ENCODE measurements at places on chromosomes 3 and 15. TPM values are rescaled to one million over a fixed set of nuclear protein-coding genes. Genes with fewer than 3 reads are reported as not detected.

- DNase-seq: no peak
These were observed 62.4 kb upstream of the TRPM1 start for GRCh38 chr15:31163769-31164572.

- no peak for DNase-seq
These were observed 69.8 kb downstream of the SSUH2 start for GRCh38 chr3:8574670-8575322.

- DNase-seq: no peak
These were observed 452.8 kb downstream of the ROBO1 start for GRCh38 chr3:79314962-79315361.

DNA sequence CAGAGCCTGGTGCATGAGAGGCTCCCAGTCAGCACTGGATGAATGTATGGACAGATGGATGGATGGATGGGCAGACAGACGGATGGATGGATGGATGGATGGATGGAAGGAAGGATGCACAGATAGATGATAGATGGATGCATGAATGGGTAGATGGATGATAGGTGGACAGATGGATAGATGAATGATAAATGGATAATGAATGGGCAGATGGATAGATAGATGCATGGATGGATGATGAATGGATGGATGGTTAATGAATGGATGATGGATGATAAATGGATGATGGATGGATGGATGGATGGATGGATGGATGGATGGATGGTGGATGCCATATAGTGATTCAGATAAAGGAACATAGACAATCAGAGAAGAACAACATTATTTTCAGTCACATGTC lies 71.0 kb downstream of the SLC6A11 start:
- DNase-seq: no peak

DNA sequence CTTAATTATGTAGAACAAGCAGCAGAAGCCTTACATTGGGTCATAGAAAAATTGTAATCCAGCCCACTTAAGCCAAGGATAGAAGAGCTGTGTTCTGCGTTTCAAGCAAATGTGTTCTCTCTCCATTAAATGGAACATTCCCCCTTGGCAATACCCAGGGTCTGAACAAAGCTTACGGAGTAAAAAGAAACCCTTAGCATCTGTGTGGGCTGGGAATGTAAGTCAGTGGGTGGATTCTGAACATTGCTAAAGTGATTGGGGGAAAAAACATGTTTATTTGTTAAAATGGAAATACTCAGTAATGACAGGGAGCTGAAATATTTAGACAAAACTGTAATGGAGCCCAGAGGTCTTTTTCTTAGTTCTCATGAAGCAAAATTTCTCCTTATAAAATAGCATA lies 147.4 kb downstream of the DUT start:
- DNase-seq: no peak

DNA sequence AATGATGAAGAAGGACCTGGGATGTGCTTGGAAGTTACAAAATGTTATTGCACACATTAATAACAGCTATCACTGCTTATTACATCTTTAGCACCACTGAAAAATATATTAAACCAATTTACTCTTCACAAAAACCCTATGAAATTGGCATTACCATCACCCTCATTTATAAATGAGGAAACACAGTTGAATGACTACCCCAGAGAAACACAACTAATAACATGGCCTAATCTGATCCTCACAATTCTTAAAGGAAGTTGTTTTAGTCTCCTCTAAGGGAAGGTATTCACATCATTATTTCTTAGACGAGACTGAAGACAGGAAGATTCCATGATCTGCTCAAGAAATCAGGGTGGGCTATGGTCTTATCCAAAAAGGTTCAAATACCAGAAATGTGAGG lies 35.9 kb downstream of the INO80 start:
- DNase-seq: no peak

Gene GP5
- 0.06 TPM for total RNA-seq

Gene LEKR1
- 0.89 TPM for total RNA-seq

All from lower leg skin (tissue), 4 donors.